ENCODE measurements at places on chromosomes 1 and 21. TPM values are rescaled to one million over a fixed set of nuclear protein-coding genes. Genes with fewer than 3 reads are reported as not detected.
A peak's percentile ranks its signal among the peaks of the same experiment; 100 is the strongest.

AMY1C gene
- total RNA-seq, result 0.21 TPM

- DNase-seq, result no peak
These were observed 9.8 kb downstream of the PHC2 start for GRCh38 chr1:33420870-33421775.

GRCh38 chr1:56516539-56517252 is 62.7 kb downstream of the PLPP3 start:
- peak; percentile 38 for DNase-seq

DNA sequence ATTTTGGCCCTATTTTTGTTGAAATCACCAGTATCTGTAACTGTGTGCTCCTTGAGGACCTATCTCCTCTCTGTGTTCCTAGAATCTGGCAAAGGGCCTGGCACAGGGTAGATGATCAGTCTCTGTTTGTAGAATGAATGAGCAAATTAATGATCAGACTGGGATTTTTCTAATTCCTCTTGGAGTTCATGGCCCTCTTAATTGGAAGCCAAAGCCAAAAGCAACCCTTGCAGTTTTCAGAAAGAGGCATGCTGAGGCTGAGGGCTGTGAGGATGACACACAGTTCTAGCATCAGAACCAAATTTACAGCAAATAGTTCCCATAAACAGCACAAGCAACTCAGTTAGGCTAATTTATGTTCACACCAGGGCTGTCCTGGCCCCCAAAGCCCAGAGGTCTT is 111.1 kb upstream of the BEND5 start:
- no peak for DNase-seq

DNA sequence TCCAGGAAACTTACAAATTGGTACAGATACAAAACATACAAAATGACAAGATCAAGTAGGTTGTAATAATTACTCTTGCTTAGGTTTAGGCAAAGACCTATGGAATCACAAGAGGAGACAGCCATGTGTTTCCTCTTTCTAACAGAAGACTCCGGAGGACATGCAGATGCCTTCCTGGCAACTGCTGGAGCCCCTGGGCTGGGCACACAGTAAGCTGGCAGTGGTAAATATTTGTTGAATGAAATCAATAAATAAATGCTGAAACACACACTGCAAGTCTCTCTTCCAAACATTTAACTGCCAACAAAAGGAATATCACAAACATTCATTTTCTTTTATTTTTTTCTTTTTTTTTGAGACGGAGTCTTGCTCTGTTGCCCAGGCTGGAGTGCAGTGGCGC is 149.4 kb downstream of the SLC45A1 start:
- no peak for DNase-seq

DNA sequence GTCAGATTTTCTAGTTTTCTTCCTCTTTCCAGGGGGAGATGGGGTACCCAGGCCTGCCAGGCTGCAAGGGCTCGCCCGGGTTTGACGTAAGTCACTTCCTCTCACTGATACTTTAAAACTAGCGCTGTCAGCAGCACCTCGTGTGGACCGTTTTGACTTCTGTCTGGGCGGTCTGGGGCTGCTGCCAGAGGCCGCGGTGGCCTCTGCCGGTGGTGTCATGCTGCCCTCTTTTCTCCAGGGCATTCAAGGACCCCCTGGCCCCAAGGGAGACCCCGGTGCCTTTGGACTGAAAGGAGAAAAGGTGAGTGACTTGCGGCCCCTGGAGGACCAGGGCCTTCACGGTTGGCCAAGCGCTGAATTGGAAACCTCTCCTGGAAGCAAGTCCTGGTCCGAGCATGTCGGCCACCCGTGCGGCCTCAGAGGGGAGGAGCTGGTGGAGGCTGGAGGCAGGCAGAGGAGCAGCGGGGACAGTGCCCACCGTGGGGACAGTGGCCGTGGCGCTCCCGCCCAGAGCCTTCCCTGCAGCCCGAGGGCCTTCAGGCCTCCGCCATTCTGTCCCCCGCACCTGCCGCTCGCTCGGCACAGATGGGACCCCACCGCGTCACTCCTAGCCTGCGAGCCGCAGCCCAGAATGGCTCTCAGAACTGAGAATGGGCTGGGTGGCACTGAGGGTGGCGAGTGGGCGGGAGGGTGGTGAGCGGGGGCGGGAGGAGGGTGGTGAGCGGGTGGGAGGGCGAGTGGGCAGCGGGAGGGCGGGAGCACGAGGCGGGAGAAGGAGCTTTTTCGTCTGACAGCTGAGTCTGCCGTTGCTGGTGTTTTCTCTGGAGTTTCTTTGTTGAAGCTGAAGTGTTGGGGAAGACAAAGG is 9.4 kb downstream of the COL6A1 start:
- no peak for DNase-seq

RGS7 gene
- not detected for total RNA-seq

GRCh38 chr1:176244851-176245250 is 37.8 kb upstream of the COP1 start:
- DNase-seq, result no peak

OR2L2 gene
- total RNA-seq, result not detected

DNA sequence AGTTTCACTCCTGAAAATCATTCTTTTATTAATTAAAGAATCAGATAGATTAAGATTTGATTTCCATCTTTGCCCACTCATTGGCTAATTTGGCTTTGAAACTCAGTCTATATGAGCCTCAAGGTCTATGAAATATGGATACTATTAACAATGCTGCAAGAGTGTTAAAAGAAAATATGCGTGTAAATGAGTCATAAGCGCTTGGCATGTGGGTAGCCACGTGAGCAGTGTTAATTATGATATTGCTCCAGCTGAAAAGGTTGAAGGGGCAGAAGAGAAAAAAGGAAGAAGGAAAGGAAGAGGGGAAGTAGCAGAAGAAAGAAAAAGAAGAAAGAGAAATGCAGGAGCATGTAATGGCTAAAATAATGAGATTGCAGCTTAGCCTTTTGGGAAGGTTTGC is 151.4 kb downstream of the CHRM3 start:
- no peak for DNase-seq

DNA sequence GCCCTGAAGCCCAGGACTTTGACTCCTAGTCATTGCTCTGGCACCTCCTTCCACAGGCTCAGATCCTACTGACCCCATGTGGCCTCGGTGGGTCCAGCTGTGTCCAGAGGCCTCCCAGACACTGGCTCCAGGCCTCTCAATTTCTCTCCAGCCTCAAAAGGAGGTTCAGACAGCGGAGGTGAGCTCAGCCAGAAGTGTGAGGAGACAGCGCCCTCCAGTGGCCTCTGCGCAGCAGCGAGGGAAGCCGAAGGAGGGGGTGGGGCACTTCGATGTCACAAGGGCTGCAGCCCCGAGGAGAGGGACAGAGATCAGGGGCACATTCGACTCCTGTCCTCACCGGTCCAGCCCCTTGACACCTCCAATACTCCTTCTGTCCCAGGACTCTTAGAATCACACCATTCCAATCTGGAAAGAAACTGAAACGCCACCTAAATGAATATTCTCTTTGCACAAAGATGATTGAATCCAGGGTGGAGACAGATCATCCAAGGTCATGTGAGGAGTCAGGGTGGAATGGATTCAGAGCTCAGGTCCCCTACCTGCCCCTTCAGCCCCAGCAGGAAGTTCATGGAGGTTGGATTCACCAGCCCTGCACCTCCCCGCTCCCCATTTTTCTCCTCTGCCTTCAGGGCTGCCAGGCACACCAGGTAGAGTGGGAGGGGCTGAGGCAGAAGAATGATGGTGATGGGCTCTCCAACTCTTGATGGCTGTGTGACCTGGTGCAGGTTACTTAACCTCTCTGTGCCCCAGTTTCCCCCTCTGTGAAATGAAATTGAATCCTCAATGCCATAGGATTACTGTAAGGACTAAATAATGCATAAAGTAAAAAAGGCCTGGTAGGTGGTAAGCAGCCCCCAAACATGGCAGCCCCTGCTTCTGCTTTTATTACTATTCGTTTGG is 34.8 kb upstream of the ZBTB40 start:
- DNase-seq, result peak; percentile 92

- DNase-seq, result peak; percentile 41
These were observed 4.4 kb downstream of the B4GALT3 start for GRCh38 chr1:161172776-161173376.

- DNase-seq, result peak; percentile 34
These were observed 256.7 kb upstream of the CAMK1G start for GRCh38 chr1:209326831-209327230.

- peak; percentile 92 for DNase-seq
These were observed at the start of gene WLS for GRCh38 chr1:68232289-68233148. Gene WLS (minus strand): TSS chr1:68232523. CDS start chr1:68232299, 224 bp downstream.

- no peak for DNase-seq
These were observed 27.2 kb downstream of the SYT6 start for GRCh38 chr1:114126261-114127095.

GRCh38 chr21:37537391-37537996 is 170.9 kb downstream of the DYRK1A start:
- no peak for DNase-seq

DNA sequence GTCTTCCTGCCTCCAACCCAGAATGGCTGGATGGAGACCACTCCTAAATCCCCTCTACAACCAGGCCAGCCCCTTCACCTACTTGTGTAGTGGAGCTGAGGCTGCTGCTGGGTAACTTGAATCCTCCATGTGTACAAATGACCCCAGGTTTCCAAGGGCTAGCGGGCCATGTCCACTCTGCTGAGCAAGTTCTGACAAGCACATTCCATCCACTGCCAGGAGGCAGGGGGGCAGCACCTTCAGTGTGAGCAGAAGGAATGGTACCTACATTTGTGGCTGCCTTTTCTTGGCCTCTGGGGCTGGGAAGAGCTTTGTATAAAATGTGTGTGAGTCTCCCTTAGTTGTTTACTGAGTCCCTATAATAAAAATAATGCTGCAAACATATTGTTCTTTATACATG is 14.5 kb downstream of the KIAA0040 start:
- DNase-seq, result no peak

GRCh38 chr1:241269116-241269515 is 87.9 kb downstream of the RGS7 start:
- no peak for DNase-seq

DNA sequence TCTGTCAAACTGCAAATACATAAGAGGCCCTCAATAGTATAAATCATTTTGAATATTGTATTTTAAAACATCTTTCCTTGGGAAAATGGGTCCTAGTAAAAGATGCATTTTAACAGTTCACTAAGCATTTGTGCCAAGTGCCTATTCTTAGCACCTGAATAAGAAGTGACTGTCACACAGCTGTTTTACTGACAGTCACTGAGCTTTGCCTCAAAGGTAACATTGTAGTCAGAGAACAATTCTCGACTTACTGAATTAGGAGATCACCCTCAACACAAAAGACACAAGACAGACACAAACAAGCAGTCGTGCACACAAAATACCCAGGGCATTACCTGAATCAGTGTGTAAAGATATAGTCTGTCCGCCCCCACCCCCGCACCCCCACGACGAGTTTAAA is 408 bp downstream of the ESRRG start:
- peak; percentile 26 for DNase-seq

DNA sequence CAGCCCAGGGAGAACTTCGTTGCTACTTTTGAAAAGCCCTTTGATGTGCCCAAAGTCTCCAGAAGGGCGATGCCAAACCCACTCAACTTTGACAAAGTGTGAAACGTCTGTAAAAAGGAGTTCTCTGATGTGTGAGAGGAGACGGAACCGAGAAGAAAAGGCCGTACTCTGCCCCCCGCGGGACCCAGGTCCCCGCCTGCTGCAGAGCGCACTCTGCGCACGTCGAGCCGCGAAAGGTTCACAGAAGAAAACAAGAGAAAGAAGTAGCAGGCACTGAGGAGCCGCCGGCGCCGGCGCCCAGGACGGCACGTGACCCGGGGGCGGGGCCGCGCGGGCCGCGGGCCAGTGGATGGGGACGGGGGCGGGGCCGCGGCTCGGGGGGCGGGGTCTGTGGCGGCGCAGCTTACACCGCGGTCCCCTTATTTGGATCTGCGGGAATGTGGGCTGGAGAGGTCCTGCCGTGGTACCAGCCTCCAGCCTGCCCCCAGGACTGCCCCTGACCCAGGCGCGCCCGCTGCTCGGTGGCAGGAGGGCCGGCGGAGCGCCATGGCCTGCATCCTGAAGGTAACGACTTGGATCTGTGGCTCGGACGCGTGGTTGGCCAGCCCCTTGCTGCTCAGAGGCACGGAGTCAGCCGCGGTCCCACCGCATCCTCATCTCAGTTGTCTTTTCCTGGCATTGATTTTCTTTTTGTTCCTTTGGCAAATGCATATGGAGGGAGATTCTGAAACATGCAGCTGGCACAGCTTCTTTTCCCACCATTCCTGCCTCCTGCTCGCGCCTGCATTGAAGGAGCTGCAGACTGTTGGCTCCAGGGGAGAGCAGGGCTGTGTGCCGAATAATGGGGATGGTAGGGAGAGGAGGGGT is at the start of gene ST6GALNAC3:
Gene ST6GALNAC3 (plus strand): TSS at position 426 of the 867 bp plus-strand sequence.
- peak; percentile 89 for DNase-seq

GRCh38 chr1:226274138-226274537 is 34.8 kb downstream of the LIN9 start:
- DNase-seq, result no peak

DNA sequence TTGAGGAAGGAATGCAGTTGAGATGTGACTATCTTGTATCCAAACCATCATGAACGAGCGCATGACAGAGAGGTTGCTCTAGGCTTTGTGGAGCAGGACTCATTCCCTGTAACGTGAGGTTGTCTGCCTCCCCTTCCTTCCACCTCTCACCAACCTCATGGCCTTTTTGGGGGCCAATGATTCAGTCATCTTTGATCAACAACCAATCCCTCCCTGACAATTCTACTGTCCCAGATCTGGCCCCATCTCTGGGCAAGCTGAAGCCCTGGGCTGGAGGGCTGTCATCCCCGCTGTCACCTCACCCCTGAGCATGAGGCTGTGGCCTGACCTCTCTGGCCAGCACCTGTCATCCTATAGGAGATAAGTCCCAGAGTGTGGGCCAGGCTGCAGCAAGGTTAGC is 19.7 kb downstream of the MTARC1 start:
- DNase-seq, result no peak

DNA sequence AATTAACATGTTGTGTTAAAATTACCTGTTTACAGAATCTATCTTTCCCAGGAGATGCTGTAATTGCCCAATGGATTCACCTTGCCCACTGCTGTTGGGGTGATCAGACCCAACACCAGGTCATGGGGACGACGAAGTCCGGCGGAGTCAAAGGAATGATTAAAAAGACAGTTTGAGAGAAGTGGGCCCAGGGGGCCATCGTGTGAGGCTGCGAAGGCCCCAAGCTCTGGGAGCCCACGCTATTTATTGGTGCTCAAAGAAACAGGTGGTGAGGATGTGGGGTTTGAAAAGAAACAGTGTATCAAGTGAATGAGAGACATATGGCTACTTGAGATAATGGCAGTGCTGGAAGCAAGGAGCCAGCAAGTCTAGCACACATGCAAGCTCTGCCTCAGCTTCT is 16.3 kb upstream of the L1TD1 start:
- DNase-seq, result no peak

WNT2B gene
- total RNA-seq, result 6.1 TPM

DNA sequence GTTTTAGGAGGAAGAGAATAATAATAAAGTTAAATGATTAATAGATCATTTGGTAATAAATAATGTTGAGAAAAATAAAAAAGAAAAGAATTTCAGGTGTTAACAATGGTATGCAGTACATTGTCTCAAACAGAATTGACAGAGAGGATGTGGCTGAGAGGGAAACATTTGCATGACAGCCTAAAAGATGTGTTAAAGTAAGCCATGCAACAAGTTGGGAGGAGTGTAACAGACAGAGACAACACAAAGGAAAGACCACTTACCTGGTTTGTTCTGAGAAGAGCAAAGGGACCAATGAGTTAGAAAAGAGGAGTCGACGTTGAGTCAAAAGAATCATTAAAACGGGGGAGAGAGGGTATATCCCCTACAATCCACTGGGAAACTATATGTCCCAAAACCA is 814.0 kb downstream of the KCNT2 start:
- no peak for DNase-seq

GRCh38 chr1:226725897-226726267 is 13.2 kb downstream of the ITPKB start:
- no peak for DNase-seq

GRCh38 chr1:237760951-237761350 is 129.8 kb downstream of the ZP4 start:
- DNase-seq, result no peak

GRCh38 chr1:1098681-1099421 is 17.0 kb downstream of the C1orf159 start:
- DNase-seq, result no peak

All from tongue (tissue), 3 donors.